H4 (cell line): ENCODE measurements at places on chromosomes 7 and 10. TPM values are rescaled to one million over a fixed set of nuclear protein-coding genes. Genes with fewer than 3 reads are reported as not detected.

DNA sequence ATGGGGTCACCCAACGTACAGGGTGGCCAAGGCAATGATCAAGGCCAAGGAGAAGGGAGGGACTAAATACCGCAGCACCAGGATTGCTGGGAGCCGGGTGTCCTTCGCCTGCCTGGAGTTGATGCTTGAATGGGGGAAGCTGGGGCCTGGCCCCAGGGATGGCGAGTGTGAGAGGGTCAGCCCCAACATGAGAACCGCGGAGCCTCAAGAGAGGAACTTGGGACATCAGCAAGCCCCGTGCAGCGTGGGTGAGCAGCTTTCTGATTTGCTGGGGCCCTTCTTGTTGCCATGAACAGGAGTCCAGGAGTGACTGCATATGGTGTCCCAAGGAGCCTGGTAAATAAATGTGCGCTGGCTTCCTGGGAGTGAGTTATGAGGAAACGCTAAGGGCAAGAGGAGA lies 72.8 kb upstream of the PITRM1 start:
- DNase-seq = no peak

CREB5 gene
- 8.0 and 13.7 TPM in 2 replicates for total RNA-seq

DNA sequence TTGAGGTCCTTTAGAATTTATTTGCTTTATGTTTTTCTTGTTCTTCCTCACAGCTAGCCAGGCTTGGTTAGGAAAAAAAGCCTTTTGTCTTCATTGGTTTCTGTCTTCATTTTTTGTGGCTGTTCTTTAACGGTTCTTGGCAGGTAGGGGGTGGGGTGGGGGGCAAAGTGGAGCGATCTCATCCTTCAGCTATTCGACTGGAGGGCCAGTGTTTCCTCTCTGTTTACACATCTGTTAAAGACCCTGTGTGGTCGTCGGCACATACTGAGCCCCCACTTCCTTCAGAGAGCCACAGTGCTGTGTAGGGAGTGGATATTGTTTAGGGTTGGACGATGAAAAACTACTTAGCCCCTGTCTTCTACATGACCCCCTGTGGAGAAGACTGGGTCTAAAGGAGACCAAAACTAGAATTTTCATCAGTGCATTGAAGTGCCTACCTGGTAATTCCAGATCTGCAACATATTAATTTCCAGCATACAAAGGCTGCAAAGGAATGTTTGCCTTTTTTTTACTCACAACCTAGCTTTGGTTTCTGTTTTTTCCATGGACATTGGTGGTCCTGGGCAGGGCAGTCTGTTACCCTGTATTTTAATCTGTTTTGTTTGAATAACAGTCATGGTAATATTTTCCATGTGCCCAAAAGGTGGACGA lies 29.0 kb downstream of the PRPF18 start:
- no peak for DNase-seq

NEUROG3 gene
- total RNA-seq = 0.14 TPM in 1 of 2 replicates, not detected in the other

DNA sequence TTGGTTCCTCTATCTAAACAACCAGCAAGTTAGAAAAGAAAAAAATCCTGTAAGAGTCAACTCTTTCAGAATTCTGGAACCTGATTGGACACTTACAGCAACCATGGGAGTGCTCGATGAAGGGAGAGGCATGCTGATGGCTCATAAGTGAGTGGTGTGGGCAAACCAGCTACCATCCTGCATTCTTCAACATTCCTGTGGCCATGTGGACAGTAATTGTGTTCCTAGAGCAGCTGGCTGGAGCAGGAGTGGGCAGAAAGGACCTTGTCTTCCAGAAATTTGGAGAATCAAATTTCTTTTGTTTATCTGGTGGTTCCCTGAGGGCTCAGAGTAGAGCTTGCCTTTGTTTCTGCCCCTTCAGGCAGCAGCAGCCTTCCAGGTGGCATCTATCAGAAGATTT lies 22.5 kb upstream of the MYL7 start:
- peak; percentile 100 for DNase-seq

GRCh38 chr7:148772297-148773089 lies 73.8 kb downstream of the CUL1 start:
- DNase-seq = peak; percentile 84

TPK1 gene
- 6.2 and 6.5 TPM in 2 replicates for total RNA-seq

GRCh38 chr7:94261067-94261466 lies 133.6 kb upstream of the COL1A2 start:
- no peak for DNase-seq

GRCh38 chr10:47165168-47165710 lies 134.8 kb upstream of the GDF10 start:
- no peak for DNase-seq

GIMAP7 gene
- total RNA-seq = not detected in 2 replicates

GRCh38 chr7:100132697-100133151 lies 6.0 kb downstream of the MBLAC1 start:
- DNase-seq = peak; percentile 67

DNA sequence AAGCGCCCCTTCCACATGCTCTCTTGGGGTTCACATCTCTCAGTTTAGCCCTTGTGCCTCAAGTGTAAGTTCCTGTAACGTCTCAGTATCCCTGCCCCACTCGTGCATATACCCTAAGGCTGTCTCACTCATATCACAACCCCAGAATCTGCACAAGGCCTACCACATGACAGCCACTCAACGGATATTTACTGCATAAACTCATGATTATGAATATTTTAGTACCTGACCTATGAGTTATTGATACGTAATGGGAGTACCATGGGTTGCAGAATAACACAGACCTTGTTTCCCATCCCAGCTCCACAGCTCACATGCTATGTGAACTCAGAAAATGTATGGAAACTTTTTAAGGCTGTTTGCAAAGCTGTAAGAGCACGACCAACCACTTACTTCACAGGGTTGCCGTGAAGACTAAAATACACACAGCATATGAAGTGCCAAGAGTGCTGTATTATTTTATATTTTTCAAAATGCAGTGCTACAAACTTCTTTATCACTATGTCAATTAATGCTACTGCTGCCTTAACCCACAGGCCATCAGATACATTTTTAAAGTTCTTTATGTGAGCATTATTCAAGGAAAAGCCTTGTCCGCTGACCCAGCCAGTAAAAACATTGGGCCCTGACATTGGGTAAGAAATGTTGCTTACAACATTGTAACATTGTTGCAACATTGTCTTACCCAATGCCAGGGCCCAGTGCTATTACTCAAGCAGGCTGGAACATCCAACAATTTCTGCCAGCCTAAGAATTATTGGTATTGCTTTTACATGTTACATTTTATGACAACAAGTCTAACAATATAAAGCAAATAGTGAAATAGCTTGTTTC lies 97.2 kb downstream of the JAZF1 start:
- DNase-seq = no peak

SEPTIN14 gene
- total RNA-seq = not detected in 2 replicates

GRCh38 chr7:24700521-24701260 lies 56.6 kb downstream of the GSDME start:
- DNase-seq = no peak

DNA sequence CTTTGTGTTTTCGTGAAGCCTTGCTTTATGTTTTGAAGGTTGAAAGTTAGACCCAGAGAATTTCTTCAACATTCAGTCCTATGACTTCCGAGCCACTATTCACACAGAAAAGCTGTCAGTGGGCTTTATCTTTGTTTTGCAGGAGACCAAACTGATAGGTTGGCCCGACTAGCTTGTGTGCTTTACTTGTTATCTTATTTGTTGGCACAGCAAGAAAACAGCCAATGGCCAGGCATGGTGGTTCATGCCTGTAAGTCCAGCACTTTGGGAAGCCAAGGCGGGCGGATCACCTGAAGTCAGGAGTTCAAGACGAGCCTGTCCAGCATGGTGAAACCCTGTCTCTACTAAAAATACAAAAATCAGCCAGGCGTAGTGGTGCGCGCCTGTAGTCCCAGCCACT lies 16.0 kb upstream of the GDI2 start:
- DNase-seq = no peak

FAM131B gene
- 2.0 and 3.1 TPM in 2 replicates for total RNA-seq

DNA sequence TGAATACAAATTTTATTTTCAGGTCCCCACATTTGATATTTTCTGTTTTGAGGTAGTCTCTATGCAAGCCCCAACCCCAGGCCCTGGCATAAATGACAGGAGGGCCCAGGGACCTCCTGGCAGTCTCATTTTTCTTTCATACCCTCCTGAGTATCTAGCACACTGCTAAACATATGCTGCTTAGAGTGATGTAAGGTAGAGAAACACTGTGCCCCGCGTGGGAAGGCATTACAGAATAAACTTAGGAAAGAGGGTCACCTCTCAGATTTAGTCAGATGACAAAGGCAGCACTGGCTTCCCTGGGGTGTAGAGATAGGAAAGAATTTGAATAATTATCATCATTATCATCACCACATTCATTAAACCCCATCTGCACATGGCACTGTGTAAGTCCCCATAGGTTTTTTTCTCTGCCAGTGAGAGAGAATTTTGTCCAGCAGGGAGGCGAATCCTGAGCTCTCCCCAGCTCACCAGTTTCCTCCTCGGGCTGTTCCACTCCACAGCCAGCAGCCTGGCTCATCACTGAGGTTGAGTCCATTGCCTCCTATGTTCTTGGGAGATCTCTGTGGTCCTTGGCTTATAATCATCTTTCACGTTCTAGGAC lies 507.3 kb upstream of the GALNT17 start:
- DNase-seq = no peak

TMEM270 gene
- 0.21 TPM in 1 of 2 replicates, not detected in the other for total RNA-seq

DNA sequence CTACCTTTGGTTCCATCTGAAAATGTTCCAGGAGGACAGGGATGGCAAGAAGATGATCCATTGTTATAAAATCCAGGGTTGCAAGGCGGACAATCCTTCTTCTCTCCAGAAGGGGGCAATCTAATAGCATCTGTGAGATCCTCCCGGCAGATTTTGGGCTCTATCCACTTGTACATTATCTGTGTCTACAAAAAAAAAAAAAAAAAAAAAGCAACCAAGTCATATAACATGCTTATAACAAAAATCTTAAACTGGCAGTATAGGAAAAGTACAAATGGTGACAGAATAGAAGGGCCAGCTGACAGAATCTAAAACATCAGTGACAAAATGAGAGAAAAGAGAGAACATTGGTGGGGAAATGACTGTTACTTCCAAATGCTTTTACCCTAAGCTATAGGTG lies 132.7 kb downstream of the ELAPOR2 start:
- DNase-seq = peak; percentile 57

- no peak for DNase-seq
These were observed 40.8 kb downstream of the BLNK start for GRCh38 chr10:96230527-96230926.

SFMBT2 gene
- total RNA-seq = 0.85 and 1.0 TPM in 2 replicates

GOLGA7B gene
- total RNA-seq = 0.04 and 0.08 TPM in 2 replicates

DNA sequence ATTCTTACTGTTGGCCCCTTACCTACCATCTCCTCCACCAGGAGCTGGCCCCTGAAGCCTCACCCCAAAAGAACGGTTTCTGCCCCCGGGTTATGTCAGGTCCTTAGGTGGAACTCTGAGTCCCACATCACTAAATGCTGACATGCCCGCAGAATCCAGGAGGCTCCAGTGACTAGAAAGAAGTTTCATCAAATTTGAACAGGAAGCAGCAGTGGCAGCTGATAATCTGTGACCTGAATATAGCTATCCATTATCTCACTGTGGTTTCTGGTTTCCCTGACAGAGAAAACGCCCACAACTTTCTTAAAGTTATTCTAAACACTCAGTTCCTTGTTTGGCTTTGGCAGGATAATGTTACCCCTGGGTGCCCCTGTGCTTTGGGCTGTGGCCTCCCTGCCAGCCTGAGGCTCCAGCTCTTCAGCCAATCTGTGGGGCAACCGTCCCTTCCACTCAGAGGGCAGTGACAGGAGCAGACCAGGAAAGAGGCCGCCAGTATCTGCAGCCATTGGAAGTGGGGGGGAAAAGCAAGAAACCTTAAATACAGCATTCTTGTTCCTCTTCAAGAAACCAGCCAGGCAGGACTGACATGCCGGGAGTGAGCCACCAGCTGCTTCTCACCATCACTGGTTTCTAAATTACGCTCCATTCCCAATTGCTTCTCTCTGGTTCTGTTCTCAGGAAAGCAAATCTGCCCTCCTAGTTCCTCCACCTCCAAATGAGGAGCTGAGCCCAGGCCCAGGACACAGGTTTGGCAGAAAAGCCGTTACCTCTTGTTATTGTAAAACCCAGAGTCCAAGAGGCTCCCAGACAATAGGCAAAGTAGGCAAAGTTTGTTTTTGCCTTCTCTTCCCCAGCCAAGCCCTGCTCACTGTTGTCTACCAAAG lies 41.2 kb upstream of the VCL start:
- peak; percentile 89 for DNase-seq

GRCh38 chr10:10418387-10418786 lies 599.3 kb upstream of the CELF2 start:
- no peak for DNase-seq

DNA sequence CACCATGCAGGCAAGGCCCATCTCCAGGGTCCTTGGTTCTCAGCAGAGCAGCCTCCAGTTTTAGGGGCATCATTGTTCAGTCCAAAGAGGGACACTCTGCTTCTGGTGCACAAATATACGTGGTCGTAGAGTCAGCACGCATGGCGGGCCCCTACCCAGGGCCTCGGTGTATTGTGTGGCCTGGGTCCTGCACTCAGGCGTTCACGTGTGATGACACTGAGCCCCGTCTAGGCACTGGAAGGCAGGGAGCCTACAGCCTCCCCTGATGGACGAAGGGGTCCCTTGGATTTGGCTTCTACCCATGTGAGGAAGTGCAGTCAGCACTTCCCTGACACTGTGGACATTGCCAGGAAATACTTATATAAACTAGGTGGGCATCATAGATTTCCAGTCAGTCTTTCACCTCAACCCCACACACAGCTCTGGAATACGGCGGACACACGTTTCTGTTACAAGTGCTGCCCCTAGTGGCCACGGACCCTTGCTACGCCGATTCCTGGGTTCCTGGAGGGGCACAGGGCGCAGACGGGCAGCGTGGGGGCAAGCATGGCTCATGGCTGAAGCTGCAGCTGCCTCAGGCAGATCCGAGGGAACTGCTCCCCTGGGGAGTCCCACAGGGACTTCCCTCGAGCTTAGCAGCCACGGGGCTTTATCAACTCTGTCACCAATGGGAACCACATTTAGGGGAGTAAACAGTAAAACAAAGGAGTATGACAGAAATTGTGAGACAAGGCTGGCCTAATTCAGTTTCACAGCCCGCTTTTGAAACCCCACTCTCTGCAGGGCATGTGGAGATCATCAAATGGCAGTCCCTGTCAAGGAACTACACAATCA lies 25.4 kb downstream of the AIFM2 start:
- DNase-seq = no peak

- no peak for DNase-seq
These were observed 75.3 kb downstream of the NDUFB2 start for GRCh38 chr7:140771826-140772225.

- no peak for DNase-seq
These were observed 92.4 kb downstream of the MICALL2 start for GRCh38 chr7:1366801-1367405.

PKD2L1 gene
- total RNA-seq = not detected in 2 replicates

GRCh38 chr7:54629771-54630170 lies 87.6 kb downstream of the VSTM2A start:
- no peak for DNase-seq
